ENCODE measurements at places on chromosomes 4 and X.

GRCh38 chrX:54891573-54891972 is 29.1 kb upstream of the TRO start:
- DNase-seq = peak; percentile 54

- DNase-seq = no peak
Measured at GRCh38 chr4:106614441-106614840, 245.9 kb upstream of the GIMD1 start.

DNA sequence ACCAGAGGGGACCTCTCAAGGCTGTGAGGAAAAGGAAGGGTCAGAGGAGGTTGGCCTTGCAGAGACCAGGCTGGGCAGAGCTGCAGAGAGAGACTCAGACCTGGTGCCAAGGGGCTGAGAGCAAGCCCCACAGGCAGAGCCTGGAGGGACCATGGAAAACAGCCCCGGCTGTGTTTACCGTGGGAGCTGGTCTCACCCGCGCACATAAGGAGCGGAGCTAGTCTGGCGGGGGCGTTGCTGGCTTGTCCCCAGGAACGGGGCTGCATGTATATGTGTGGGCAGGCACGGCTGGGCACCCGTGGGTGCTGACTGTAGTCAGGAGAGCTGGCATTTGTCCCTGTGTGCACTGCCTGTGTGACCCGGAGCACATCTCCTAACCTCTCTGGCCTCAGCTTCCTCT is 45.7 kb downstream of the C4orf50 start:
- no peak for DNase-seq

DNA sequence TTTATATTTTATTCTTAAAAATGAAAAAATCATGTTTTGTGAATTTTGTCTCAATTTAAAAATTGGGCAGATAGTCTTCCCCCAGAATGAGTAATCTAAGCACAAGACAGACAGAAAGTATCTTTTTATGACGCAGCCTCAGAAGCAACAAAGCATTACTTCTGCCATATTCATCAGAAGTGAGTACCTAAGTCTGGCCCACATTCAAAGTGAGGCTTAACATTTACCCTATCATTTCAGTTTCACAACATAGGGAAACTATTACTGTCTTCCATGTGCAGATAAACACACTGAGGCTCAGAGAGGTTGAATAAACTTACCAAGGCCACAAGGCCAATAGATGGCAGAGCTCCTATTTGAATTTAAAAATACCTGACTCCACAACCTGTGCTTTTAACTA is 4.4 kb upstream of the PRDX4 start:
- DNase-seq = peak; percentile 17

DNA sequence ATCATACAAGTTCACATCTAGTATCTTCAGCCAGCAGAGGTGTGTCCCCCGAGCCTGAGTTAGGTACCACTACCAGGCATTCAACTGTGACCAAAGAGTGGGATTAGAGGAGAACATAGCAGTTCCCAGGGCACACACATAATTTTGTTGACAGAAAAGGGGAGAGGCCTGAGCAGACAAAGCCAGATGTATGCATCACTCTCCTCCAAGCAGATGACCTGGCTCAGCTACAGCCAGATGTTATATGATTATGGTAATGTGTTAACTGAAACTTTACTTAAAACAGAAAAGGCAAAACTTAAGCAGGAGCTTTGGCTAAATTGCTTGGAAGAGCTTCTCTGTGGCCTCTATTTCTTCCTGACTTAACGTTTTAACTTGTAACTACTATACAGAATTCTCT is 88.9 kb downstream of the CC2D2A start:
- no peak for DNase-seq

DNA sequence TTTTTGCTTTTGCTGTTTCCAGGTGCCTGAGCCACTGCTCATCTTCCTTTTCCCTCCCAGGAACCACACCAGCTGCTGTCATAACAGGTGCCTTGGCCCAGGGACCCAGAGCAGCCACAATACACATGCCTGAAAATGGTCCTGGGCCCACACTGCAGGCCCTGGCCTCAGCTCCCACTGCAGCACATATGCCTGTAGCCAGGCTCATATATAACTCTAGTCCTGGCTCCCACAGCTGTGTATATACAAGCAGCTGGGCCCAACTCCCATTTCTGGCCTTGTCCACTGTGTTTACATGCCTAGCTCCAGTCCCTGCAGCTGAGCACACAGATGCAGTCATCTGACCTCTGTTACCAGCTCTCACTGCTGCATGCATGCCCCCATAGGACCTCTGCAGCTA is 930.5 kb downstream of the ADGRL3 start:
- DNase-seq = no peak

GRCh38 chrX:31091819-31092218 is 20.0 kb upstream of the FTHL17 start:
- no peak for DNase-seq
